ENCODE measurements at places on chromosomes 5 and 9.

- no peak for DNase-seq
Observed at GRCh38 chr9:83533296-83533695, 4.9 kb downstream of the FRMD3 start.

DNA sequence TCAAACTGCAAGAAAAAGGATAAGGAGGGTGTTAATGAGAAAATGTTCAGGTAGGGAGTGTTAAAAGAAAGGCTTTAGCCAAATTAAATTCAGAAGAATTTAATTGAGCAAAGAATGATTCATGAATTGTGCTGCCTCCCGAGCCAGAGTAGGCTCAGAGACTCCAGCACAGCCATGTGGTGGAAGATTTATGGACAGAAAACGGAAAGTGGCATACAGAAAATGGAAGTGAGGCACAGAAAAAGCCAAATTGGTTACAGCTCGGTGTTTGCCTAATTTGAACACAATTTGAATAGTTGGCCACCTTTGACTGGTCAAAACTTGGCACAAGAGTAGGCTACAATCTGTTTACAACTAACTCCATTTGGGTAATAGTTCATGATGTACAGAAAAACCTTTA lies 9.6 kb upstream of the SLC30A5 start:
- DNase-seq = no peak

DNA sequence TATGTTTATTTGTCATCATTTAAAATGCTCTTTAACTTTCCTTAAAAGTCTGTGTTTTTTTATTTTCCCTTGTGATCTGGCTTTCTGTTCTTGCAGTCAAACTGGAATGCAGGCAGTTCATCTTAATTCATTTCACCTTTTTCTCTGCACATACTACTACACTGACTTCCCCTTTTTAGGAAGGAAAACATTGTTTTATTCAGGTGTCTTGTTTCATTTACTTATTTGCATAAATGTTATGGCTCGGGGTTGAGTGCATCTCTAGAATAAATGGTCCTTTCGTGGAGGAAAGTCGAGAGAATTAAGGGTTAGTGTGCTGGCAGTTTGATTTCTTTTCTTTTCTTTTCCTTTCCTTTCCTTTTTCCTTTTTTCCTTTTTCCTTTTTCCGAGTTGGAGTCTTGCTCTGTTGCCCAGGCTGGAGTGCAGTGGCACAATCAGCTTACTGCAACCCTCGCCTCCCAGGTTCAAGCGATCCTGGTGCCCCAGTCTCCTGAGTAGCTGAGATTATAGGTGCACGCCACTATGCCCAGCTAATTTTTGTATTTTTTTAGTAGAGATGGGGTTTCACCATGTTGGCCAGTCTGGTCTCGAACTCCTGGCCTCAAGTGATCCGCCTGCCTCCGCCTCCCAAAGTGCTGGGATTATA lies 76.0 kb upstream of the LRRC70 start:
- DNase-seq = no peak

- DNase-seq = no peak
Observed at GRCh38 chr5:42655982-42656650, 100.5 kb upstream of the CCDC152 start.

DNA sequence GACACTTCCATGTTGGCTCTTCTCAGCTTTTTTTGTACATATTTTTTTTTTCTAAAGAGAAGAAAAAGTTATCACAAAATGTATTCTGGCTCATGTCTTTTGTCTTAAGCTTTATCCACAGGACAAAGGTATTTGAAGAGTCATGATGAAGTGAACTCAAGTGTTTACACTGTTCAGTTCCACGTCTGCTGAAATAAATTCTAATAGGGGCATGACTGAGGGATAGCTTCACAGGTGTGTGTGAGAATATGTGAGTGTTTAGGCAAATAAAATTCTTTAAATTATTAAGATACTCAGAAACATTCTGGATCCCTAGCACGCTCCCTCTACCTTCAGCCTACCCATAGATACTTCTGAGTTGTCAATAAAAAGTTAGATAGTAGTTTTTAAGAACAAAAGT lies 59.8 kb downstream of the BAAT start:
- no peak for DNase-seq

DNA sequence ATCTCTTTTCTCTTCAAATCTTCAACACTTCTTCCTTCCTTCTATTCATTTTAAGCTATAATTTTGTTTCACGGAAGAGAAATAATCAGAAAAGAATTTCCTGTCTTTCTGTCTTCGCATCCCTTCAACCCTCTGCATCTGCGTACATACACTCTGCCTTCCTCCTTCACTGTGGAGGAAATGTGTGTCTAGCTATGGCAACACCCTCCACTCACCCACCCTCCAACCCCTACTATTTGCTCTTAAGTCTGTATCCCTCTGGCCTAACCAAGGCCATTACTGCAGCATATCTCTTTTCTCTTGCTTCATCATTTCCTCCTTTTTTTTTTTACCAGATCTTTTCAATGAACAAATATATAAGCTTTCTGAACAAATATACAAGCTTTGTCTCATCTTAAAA lies 105.7 kb upstream of the NUDT12 start:
- DNase-seq = no peak

DNA sequence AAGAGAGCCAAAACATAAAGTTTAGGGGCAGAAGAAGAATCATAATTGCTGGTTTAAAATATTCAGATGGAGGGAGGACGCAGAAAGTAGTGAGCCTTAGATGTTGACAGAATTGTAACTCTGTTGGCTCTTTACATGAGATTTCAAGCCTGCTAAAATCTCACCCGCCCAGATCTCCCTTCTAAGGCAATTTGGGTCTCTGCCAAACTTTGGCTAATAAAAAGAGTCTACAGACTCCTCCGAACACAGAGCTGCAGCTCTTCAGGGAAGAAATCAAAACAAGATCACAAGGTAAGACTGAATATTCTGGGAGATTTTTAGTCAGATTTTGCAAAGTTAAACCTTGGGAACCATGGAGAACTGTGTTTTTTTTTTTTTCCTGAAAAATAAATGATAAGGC lies at the start of gene IL33:
TSS of gene IL33 (plus strand) at position 246 of the 400 bp plus-strand sequence. CDS start 25,888 bp downstream, outside the sequence.
- no peak for DNase-seq

All from activated effector memory CD4-positive, alpha-beta T cell treated with anti-CD3 and anti-CD28 coated beads, Interleukin-2, amount 50 U/mL, for 16 hours (primary cell).